ENCODE measurements at places on chromosomes 3 and 15. TPM values are rescaled to one million over a fixed set of nuclear protein-coding genes. Genes with fewer than 3 reads are reported as not detected.

- no peak for DNase-seq
Measured at GRCh38 chr3:36482256-36482655, 102.0 kb downstream of the STAC start.

- no peak for DNase-seq
Measured at GRCh38 chr15:101447168-101447533, 42.4 kb downstream of the PCSK6 start.

- no peak for DNase-seq
Measured at GRCh38 chr3:71428841-71429596, 154.5 kb downstream of the FOXP1 start.

DNA sequence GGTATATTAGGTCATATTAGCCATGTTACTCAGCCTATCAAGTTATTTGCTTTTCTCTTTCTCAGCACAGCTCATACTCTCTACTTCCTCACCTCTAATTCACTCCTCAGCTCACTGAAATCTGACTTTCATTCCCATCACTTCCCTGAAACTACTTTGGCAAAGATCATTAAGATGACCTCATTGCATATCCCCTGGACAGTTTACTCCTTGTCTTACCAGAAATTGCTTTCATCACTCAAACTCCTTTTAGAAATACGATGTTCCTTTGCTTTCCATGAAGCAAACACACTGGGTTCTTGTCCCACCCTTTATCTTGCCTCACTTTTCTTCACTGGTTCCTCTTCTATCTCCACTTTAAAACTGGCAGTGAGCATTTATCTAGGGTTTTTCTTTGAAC lies 354.4 kb downstream of the TUSC7 start:
- DNase-seq: no peak

CTXN2 gene
- total RNA-seq: not detected
